Stimulated activated CD4-positive, alpha-beta T cell treated with anti-CD3 and anti-CD28 coated beads, Interleukin-12 subunit alpha, Interleukin-12 subunit beta, amount 100 ng/mL, for 4 hours (primary cell): ENCODE measurements at places on chromosomes 3 and 15.

DNA sequence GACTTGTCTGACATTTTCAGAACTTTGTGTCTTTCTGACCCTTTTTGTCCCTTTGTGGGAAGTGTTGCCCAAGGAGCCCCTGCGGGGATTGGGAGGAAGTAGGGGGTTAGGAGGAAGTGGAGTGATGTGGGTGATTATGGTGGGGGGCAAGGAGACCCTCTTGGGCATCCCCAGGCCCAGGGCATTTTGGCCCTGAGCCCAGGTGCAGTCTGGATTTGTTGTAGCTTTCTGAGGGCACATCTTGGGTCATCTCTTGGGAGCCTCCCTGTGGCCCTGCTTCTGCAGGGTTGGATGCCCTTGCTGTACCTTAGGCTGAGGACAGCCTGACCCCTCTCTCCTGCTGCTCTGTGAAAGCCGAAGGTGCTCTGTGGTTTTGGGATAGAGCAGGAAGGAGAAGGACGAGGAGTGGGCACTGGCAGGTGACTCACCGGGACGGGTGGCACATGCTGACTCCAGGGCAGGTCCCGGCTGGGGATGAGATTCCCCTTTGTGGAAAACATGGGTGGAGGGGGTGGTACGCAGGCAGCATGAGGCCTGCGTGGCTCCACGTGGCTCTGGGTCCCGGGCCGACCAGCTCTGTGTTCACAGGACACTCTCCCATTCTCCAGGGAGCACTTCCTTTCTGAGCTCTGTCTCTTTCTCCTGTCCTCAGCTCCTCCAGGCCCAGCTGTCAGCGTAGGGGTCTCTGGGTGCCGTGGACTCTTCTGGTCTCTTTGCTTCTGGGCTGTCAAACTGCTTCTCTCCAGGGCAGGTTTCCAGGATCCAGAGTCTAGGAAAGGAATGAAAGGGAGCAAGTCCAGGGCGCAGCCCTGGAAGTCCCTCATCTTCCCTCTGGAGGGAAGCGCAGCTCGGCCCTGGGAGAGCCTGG, 11.8 kb downstream of the CD276 start:
- no peak for DNase-seq

DNA sequence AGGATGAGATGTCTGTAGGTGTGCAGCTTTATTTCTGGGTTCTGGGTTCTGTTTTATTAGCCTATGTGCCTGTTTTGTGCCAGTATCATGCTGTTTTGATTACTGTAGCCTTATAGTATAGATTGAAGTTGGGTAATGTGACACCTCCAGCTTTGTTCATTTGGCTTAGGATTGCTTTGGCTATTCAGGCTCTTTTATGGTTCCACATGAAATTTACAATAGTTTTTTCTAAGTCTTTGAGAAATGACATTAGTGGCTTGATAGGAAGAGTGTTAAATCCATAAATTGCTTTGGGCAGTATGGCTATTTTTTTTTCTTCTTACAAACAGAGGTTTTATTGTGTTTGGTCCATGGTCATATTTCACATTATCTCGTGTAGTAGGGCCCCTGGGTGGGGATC, 285.8 kb upstream of the GADL1 start:
- DNase-seq: no peak

- DNase-seq: no peak
Observed at GRCh38 chr3:106231086-106231485, 362.3 kb upstream of the CBLB start.

- DNase-seq: no peak
Observed at GRCh38 chr3:111853068-111853467, 6.0 kb upstream of the PHLDB2 start.

GRCh38 chr3:119585208-119585607, 5.9 kb downstream of the ADPRH start:
- DNase-seq: no peak

DNA sequence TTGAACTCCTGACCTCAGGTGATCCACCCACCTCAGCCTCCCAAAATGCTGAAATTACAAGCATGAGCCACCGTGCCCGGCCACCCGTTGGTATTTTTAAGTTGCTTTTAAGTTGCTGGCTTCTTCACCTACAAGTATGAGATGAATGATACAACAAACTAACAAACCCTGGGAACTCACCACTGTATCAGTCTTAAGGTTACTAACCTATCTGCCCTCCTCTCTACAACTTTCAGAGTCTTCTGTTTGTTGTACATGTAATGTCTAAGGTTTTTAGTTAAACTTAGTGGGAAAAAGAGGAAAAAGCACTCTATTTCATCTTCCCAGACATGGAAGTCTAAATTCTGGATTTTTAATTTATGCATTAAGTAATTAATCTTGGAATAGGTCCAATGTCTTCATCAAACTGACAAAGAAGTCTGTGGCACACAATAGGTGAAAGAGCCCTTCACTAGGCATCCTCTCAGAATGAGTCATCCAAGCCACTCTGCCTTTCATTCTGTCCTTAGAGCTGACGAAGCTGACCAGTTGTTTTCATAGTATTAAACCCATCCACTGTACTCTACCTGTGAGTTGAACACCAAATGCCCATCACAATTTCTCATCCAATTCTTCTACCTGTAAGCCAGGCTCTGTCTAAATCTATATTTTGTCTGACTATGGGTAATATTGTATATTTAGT, 936.1 kb downstream of the TUSC7 start:
- no peak for DNase-seq

DNA sequence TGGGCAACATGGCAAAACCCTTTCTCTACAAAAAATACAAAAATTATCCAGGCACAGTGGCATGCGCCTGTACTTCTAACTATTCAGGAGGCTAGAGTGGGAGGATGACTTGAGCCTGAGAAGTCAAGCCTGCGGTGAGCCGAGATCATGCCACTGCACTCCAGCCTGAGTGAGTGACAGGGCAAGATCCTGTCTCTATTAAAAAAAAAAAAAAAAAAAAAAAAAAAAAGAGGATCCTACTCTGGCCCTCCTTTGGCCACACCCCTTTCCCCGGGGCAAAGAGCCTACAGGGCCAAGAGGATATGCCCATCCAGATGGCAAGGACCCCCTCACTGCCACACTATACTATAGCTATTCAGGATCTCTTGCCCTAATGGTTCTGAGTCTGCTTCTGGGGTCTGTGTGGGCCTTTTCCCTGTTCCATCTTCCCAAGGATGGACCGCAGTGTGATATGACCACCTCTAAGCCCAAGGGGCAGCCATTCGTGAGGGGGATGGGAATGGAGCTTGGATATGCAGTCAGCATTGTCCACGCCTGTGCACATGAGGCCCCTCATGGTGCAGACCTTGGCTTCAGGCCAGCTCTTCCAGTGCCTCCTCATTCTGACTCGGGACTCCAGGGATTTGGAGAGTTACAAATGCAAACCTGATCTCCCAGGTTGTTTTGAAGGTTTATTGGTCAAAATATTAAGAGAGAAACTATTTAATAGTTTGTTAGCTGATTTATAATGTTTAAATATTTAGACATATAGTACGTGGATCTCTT, 7.3 kb downstream of the TYRO3 start:
- no peak for DNase-seq

GRCh38 chr3:183487896-183488295, 59.5 kb upstream of the MCF2L2 start:
- DNase-seq: no peak

GRCh38 chr3:15148614-15149013, 49.7 kb upstream of the RBSN start:
- DNase-seq: no peak

- DNase-seq: no peak
Observed at GRCh38 chr15:29849218-29849617, 26.9 kb upstream of the TJP1 start.

DNA sequence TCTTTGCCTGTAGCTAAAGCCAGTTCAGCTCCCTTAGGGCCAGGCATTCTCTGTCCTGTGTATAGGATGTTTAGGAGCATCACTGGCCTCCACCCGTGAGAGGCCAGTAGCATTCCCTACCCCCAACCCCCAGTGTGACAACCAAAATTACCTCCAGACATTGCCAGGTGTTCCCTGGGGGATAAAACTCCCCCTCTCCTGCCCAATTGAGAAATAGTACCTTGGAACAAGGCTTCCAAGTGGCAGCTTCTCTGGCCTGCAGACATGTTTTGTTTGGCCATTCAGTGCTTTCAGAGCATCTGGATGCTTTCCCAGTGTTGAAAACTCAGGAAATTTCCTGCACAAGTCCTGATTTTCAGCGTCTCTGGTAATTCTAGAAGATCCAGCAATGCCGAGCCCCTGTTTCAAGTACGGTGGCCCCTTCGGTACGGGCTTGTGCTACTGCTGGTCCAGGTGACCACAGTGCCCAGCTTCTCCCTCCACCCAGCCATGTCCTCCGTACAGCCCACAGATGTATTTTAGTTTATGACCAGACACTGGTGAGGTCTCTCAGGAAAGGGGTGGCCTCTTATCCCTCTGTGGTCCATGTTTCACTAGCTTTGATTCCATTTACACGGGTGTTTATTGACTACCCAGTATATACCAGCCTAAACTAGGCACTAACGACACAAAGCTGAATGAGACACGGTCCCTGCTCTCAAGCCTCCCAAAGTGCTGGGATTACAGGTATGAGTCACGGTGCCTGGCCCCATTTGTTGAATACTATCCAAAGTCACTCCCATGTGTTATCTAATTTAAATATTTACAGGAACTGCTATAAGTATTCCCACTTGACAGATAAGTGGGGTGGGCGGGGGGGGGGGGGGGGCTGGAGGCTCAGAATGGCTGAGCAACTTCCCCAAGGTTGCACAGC, 125.4 kb upstream of the RAD18 start:
- DNase-seq: no peak

DNA sequence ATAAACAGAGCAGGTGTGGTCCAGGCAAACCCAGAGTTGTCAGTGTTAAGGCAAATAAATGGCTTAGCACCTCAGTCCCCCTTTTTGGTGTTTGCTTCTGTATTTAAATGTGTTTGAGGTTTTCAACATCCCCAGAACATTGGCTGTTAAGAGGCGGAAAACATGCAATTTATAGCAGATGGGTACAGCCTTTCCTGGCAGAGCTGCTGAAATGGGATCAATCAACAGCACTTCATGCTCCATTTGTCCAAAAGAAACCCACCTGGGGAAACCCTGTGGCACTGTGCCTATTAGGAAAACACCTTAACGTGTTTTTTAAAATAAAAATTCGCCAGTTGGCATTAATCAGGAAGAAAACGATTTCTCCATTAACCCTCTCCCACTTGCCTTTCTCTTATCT, 135.4 kb downstream of the MCTP2 start:
- no peak for DNase-seq

DNA sequence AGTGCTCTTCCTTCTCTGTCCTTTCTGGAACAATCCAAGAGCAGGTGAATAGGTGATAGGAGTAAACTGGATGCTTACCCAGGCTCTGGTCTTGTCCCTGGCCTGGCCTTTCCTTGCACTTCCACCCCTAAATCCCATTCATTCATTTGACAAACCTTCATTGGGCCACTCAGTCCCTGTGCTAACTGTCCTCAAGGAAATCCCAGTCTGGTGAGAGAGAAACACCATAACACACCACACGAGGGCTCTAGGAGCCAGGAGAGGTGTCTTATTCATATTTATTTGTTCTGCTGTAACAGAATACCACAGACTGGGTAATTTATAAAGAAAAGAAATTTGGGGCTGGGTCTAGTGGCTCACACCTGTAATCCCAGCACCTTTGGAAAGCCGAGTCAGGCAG, 22.8 kb downstream of the EFCC1 start:
- no peak for DNase-seq

GRCh38 chr3:122362026-122362425, 21.0 kb downstream of the MIX23 start:
- DNase-seq: no peak

GRCh38 chr3:171251835-171252234, 208.4 kb downstream of the TNIK start:
- DNase-seq: no peak

DNA sequence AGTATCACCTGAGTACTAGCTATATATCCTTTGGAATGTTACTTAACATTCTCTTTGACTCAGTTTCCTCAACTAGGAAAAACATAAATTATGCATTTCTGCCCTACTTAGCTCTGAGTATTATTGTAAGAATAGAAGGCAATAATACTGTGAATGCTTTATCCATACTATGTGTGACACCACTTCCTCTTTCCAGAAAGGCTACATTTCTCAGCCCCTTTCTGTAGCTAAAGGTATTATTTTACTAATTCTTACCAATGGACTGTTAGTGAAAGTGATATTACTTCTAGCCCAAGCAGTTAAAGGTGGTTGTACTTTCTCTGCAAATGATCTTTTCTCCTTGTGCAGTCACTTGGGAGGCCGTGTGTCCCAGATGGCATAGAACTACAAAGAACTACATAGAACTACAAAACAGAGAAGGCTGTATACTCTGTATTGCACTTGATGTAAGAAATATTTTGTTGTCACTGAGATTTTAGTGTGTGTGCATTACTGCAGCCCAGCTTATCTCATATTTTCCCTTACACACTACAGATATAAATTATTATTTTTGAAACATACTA, 35.1 kb downstream of the MYH15 start:
- DNase-seq: no peak
